ENCODE measurements at places on chromosomes 13 and 19.

- DNase-seq: no peak
Observed at GRCh38 chr13:99203601-99204579, 3.2 kb downstream of the UBAC2 start.

GRCh38 chr19:34881982-34882381, 44.7 kb upstream of the ZNF30 start:
- no peak for DNase-seq

DNA sequence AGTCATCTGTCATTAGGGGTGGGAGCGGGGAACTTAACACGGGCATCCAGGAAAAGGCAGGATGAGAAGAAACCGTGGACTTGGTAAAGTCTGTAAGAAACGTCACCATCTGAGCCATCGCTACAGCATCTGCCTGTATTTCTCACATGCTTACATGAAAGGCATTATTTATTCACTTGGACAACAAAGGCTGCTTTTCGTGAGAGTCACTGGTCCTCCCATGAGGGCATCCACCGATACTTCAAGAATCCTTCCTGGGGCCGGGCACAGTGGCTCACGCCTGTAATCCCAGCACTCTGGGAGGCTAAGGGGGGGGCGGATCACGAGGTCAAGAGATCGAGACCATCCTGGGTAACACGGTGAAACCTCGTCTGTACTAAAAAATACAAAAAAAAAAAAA, 16.1 kb downstream of the ZNF446 start:
- DNase-seq: no peak

- DNase-seq: no peak
Observed at GRCh38 chr13:37427843-37428494, 170.6 kb downstream of the POSTN start.

- no peak for DNase-seq
Observed at GRCh38 chr19:41882568-41883462, at the start of gene ARHGEF1. ARHGEF1 (plus strand) TSS chr19:41883184; CDS start chr19:41888083, 4,899 bp downstream.

DNA sequence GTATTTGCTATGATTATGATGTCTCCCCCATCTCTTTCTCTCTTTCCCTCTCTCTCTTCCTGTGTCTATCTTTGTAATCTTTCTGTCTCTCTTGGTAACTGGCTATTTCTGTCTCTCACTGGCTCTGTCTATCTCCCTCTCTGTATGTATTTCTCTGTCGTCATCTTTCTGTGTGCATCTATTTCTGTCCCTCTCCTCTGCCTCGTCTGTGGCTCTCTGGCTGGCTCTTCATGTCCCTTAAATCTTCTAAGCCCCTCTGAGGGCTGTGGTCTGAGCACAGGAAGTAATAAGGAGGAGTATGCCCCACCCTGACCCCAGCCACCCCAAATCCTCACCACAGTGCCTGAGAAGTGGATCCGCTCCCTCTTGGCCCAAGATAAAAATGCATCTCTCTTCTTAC, 104.4 kb downstream of the DNAJC15 start:
- DNase-seq: no peak
